A172 (cell line): ENCODE measurements at places on chromosomes 6 and 20.

DNA sequence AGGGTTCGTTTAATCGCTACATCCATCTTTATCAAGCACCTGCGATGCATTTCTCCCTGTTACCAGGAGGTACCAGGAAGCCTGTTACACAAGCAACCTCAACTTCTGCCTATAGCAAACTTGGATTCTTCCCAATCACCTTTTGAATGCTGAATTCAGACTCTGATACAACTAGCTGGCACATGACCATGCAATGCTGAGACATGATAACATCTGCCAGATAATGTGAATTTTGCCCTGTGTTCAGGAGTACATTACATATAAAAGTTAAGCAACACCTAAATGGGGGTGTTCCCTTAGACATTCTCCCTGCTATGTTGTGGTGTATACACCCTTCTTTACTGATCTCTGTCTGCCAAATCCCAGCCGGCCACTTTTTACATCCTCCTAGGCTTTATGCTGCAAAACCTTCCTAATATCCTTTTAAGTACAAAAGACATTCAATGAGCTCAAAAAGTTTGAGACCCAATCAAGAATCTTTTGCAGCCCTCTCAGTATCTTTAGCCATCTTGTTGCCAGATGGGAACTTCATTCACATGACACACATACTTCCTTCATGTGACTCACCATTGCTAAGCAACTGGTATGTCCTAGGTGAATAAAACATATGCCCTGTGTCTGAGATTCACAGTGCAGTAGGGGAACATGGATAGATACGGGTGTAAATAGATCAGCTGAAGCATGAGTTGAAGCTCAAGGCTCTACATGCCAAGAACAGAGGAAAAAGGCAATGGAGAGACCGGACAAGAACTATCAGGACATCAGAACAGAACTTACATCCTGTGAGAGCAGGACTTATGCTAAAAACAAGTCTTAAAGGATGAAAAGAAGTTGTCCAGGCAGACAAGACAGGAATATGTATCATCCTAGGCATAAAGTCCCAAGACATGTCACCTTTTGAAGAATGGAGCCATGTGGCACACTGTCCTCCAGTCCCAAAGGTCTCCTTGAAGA lies 84.3 kb downstream of the ZHX3 start:
- DNase-seq = peak; percentile 35

- no peak for DNase-seq
Measured at GRCh38 chr6:6494677-6495076, 93.8 kb upstream of the LY86 start.

GRCh38 chr6:37027811-37028469 lies 22.5 kb downstream of the FGD2 start:
- DNase-seq = no peak

DNA sequence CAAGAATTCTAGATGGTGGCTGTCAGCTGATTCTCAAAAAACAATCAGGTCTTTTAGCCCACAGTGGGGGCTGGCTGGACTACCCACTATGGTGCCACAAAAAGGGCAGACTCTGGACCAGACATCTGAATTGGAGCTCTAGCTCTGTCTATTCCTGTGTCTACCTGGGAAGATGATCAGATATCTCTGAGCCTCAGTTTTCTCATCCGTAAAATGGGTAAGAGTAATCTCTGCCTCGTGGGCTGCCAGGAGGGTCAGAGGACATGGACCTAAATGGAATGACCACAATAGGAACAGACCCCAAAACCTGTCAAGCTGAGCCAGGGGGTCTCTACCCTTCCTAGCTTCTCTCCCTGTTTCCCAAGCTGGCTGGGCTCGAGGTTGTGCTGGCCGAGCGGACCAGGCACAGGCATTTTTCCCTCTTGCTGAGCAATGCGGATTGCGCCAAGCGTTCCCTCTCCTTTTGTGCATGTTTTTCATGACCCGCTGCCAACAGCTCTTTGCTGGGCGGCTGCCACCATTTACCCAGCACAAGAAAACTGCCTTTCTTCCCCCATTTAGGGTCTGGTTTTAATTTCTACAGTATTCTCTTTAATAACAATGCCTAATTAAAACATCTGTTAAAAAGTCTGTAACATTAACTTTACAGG lies 74.7 kb upstream of the MAFB start:
- no peak for DNase-seq

DNA sequence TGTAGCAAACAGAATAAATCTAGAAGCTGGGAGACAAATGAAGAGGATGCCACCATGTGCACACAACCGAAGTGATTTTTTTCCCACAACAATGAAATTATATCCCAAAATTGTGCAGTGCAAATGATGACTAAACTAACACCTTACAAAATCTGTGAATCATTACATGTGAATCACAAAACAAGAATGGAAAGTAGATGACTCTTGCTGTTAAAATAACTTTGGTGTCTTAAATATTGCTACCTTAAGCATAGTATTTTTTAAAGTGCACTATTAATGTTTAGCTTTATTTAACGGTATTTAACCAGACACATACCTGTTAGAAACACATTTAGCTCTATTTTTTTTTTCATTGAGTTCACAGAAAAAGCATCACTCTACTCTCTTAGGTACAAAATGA lies 190.8 kb downstream of the TBC1D32 start:
- peak; percentile 19 for DNase-seq

DNA sequence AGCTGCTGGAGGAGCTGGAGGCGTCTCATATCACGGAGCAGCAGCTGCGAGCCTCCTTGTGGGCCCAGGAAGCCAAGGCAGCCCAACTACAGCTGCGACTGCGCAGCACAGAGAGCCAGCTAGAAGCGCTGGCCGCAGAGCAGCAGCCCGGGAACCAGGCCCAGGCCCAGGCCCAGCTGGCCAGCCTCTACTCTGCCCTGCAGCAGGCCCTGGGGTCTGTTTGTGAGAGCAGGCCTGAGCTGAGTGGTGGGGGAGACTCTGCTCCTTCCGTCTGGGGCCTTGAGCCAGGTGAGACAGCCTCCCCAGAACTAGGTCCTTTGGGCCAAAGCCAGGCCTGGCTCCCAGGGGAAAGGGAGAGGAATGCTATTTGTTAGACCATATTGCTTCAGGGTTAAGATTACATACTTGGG lies 31.7 kb downstream of the C20orf173 start:
- no peak for DNase-seq

DNA sequence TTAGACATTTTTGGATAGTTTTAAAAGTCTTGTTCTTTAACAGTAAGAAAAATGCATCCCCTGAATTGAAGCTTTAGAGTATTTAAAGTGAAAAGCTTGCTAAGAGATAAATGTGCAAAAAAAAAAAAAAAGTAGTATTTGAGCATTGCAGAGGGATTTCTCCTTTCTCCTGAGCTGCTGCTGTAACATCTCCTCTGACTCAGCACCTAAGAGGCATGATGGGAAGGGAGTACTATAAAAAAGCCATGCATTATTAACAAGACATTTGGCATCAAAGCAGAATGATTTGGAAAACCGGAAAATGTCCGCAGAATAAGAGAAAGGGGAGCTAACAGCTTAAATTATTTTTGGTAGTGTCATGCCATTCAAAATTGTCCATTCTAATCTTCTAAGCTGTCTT lies 27.9 kb downstream of the B4GALT5 start:
- DNase-seq = peak; percentile 43

- no peak for DNase-seq
Measured at GRCh38 chr6:163201855-163202254, 212.7 kb upstream of the QKI start.

- DNase-seq = no peak
Measured at GRCh38 chr6:27861276-27861840, 50.8 kb downstream of the OR2B2 start.

DNA sequence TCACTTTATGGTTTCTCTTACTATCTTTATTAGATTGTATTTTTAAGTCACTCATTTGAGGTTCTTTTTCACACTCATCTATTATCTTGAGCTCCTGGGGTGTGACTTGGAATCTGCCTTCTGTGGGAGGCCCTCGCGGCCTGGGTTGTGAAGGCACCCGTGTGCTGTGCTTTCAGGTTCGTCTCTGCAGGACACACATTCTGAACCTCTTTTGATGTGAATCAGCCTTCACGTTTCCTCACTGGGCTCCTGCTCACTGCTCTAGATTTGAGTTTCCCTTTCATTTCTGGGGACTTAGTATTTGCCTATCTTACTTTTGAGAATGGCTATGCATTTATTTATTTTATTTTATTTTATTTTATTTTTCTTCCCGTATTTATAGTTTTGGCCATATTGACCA lies 97.8 kb downstream of the PACRG start:
- DNase-seq = no peak
